ENCODE measurements at places on chromosomes 1 and 21. TPM values are rescaled to one million over a fixed set of nuclear protein-coding genes. Genes with fewer than 3 reads are reported as not detected.

- no peak for DNase-seq
These were observed 51.7 kb upstream of the POU3F1 start for GRCh38 chr1:38098101-38098847.

GRCh38 chr1:62230718-62231117 lies 36.1 kb downstream of the L1TD1 start:
- no peak for DNase-seq

The TCP10L gene
- 0.34 TPM for total RNA-seq

GRCh38 chr1:156624814-156625435 lies 5.7 kb downstream of the HAPLN2 start:
- DNase-seq: no peak

The ICOSLG gene
- total RNA-seq: 22.2 TPM

The CD1D gene
- 0.11 TPM for total RNA-seq

The NLRP3 gene
- total RNA-seq: 7.8 TPM

DNA sequence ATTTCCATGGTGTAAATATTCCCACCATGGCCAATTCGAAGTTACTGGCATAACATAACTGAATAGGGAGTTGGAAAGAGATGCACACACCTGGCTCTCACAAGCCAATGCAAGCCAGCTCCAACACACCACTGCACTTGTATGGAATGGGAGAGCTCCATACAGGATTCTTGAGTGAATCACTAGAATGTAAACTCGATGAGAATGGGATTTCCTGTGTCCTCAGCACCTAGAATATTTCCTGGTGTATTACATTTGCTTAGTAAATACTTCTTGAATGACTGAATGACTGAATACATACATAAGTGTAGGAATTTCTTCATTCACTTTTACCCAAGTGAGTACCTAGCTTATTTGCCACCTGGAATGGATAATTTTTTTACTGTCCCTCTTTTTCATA lies 16.2 kb upstream of the PPIE start:
- DNase-seq: no peak

DNA sequence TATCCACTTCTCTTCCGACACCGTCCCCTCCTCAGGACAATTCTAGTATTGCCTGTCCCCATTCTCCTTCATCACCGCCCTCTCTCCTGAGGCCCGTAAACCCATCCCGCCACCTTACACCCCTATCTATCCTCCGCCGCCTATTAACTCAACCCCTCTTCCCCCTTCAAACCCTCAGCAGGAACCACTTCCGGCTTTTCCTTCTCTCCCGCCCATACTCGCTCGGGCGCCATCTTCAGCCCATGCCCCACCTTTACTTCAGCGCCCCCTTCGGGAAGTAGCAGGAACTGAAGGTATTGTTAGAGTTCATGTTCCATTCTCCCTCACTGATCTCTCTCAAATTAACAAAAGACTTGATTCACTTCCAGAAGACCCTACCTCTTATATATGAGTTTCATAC lies 31.6 kb downstream of the VN1R5 start:
- no peak for DNase-seq

DNA sequence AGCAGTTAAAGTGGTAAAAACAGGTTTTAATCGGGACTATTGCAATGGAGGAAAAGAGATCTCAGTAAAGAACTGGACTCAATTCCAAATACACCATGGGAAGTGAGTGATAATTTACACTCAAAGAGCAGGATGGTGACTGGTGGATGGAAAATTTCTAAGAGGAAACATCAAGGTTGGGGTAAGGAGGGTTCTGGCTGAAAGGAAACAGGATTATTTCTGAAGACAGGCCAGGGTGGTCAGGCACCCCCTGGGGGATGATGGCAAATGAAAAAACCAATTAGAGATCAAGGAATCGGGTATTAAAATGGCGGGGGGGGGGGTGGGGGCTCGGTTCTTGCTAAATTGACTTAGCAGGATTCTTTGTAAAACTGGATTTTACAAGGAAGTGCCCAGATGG lies 12.3 kb upstream of the HSD11B1 start:
- DNase-seq: no peak

DNA sequence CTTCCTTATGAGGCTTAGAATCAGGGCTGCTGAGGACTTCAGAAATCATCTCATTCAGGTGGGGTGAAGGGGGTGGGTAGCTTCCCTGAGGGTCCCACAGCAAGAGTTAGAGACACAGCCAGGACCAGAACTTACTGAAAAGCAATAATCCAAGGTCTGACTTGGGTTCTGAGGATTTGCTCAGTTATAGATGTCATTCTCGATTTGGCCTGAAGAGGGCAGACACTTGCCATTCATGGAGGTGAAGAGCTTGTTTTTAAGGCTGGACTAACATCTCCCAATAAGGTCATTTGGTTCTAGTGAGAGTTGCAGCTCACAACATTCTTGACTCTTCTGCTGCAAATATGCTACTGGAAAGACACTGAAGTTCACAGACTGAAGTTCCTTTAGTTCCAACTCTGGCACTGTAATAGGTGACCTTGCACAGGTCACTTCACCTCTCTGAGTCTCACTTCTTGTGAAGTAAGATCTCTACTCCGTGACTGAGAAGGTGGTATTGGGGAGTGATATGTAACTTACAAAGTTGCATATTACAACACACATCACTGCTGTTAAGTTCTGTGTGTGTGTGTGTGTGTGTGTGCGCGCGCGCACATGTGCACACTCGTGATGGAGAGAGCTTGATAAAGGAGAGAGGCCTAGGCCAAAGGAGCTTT lies 69.8 kb upstream of the DIRAS3 start:
- no peak for DNase-seq

DNA sequence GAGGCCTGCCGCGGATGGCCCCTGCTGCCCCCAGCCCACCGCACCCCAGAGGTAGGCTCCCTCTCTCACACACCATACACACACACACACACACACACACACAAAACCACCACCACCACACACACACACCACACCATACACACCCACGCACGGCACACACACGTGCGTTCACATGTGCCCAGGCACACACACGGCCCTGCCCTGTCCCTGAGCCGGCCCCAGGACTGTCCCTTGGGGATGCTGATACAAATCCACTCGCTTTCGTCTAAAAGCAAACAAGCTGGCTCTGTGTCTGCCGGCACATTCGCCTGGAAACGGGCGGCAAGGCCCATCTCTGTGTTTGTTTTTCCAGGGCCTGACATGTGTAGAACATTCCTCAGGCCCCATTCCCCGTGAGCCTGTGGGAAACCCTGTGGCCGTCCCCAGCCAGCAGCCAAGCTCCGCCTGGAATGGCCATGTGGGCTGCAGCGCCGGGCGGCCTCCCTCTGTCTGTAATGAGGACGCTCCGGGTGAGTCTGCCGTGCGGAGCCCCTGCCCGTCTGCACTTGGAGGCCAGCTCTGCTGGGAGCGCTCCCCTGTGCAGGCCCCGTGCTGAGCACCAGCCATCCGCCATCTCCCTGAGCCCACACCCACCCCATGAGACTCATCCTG lies 67.4 kb downstream of the DMRTB1 start:
- DNase-seq: no peak

- DNase-seq: no peak
These were observed 70.1 kb downstream of the ERG start for GRCh38 chr21:38428211-38428610.

GRCh38 chr1:209777587-209777986 lies 6.8 kb downstream of the C1orf74 start:
- no peak for DNase-seq

The CLCA4 gene
- total RNA-seq: not detected

The PTGER3 gene
- not detected for total RNA-seq

DNA sequence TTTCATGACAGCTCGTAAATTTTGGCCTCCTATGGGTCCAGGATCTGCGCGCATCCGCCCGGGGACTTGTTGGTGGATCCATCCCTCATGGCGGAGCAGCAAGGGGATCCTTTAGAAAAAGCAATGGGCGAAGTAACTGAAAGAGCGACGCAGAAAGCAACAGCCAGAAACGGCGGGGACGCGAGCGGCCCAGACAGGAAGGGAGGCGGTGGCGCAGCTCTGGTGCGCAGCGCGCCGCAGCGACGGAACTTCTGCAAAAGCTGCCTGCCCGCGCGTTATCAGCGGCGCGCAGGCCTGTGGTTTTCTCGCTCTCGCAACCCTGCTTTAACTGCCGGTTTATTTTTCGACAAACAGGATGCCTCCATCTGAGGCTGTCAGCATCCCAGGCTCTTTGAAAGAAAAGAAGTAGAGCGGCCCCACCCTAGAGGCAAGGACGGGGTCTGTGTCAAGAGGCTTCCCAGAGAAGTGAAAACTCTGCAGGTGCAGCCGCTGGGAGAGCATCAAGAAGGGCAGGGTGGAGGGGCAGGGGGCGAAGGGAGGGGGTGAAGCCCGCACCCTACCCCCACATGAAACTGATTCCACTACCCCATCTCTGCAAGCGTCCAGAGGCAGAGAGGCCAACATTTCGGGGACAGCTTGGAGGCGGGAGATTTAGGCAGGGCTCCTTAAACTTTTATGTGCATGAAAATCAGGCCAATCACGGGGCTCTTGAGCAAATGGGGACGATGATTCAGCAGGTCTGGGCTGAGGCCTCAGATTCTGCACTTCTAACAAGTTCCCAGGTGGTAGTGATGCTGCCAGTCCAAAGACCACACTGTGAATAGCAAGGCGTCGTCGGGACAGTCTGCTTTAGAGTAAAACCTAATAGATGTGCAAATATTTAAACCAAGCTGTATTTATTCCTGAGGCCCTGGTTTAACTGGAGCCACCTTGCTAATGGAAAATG lies 22.2 kb downstream of the RUNX1 start:
- peak; percentile 92 for DNase-seq

GRCh38 chr1:185328255-185328654 lies 11.2 kb upstream of the IVNS1ABP start:
- DNase-seq: no peak

- DNase-seq: no peak
These were observed 99.0 kb upstream of the LBR start for GRCh38 chr1:225526878-225527277.

DNA sequence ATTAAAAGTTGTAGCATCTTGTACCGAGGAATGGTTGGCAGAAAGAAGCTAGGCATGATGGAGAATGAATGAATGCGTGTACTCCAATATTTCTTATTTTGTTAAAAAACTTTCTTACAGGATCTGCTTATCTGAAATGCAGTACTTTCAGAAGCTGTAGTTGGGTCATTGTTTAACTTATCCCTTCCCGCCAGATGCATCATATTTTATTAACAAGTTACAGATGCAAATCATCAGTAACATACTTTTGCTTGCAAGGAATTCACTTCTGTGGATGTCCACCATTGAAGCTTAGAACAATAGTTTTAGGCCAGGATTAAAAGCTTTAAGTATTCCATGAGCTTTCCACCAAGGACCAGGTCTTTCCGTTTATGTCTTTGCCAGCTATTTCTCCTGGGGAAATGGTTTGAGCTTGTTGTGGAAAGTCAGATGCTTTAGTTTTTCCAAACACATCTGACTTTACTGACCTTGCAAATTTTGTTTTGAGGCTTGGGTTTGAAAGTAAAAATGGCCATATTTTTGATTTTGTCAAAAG lies 65.4 kb downstream of the PATJ start:
- no peak for DNase-seq

GRCh38 chr1:215526147-215526845 lies 40.8 kb upstream of the KCTD3 start:
- DNase-seq: no peak

The GNG5 gene
- total RNA-seq: 23.6 TPM

The NUDC gene
- 44.6 TPM for total RNA-seq

DNA sequence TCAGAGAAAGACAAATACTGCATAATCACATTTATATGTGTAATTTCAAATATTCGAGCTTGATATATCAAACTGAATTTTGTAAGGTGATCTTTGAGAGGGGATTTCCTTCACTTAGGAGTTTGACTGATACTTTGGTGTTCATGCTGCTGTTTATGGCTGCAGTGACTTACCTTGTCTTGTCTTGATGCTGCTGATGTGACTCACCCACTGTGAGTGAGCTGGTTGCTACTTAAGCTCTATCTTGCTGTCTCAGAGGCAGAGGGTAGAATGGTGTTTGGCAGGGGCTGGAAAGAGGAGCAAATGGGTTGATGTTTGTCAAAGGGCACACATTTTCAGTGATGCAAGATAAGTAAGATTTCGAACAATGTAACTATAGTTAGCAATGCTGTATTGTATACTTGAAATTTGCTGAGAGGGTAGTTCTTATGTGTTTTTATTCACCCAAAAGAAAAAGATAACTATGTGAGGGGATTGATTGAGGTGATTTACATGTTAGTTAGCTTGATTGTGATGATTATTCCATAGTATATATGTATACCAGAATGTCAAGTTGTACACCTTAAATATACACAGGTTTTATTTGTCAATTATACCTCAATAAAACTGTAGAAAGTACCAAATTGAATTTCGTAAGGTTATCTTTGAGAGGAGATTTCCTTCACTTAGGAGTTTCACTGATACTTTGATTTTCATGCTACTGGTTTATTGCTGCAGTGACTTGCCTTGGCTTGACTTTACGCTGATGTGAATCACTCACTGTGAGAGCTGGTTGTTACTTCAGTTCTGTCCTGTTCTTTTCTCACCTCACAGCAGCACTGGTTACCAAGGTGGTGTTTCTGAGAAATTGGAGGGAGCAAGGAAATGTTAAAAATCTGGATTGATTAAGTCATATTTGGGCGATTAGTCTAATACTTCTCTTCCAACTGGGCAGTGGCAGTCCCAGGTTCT lies 94.5 kb upstream of the SLC5A9 start:
- DNase-seq: no peak

- peak; percentile 8 for DNase-seq
These were observed 32.1 kb downstream of the PCSK9 start for GRCh38 chr1:55071477-55071876.

The ANGPTL1 gene
- total RNA-seq: not detected

GRCh38 chr21:37546949-37547614 lies 180.5 kb downstream of the DYRK1A start:
- no peak for DNase-seq

DNA sequence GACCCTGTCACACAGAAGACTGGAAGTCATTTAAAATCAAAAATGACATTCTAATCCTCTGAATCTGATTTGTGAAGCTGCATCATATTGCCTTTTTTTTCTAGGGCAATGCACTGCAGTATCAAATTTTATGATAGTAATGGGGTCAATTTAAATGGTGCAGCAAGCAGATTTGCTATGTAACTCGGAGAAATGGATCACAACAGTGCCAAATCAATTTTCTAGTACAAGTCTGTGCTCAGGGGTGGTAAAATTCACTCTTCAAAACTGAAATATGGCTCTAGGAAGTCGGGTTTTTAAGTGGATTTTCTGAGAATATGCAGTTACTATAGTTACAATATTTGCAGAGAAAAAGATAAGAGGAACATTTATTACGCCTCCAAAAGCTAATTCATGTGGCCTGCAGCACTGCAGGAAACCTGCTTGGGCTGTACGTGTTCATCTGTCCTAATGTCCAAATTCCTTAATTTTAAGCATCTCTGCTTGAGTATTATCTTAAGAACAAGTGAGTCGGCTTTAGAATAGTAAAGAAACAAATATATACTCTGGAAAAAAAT lies 31.5 kb downstream of the HLCS start:
- no peak for DNase-seq
